Right atrium auricular region (tissue), 2 donors: ENCODE measurements at places on chromosomes 2 and 18. TPM values are rescaled to one million over a fixed set of nuclear protein-coding genes. Genes with fewer than 3 reads are reported as not detected.

DNA sequence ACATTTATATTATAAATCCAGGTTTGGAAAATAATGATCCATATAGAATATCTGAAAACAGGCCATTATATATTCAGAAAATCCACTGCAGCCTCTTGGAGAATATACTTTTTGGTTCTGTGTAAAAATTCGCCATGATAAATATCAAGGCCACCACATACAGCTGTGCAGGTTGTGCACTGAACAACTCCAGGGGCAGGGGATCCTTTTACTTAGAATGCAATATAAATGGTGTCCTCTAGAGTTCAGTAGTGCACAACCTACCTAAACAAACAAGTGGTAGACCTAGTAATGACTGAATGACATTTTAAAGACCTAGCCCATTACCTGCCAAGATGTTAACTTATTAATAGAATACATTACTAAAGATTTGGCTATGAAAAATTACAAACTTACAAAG, 22.4 kb downstream of the MOGAT1 start:
- no peak overlapping the region for H3K4me3 ChIP-seq
- no peaks in the 10 kb centered on the region for H3K27me3 ChIP-seq
- no peaks in the 10 kb centered on the region for H3K4me1 ChIP-seq
- H3K27ac ChIP-seq: no peak overlapping the region
- H3K36me3 ChIP-seq: no peaks in the 10 kb centered on the region
- no peak for DNase-seq

DNA sequence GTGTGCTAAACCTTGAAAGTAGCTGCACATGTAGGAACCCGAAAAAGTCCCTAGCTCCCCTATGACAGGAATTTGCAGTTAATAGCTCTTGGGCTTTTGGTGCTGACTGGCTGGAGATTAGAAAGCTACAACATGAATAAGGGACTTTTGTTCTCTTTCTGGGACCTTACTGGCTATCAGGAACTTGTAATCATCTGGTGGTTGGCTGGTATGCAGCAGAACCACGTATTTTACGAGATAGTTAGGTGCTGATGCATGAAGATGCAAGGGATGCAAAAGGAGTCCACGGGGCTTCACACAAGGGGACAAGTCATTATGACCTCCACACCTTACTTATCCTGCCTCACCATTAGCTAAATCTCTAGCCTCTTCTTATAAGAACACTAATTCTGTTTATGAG, 190.2 kb upstream of the NRXN1 start:
- no peak for DNase-seq
- no peak overlapping the region for H3K4me3 ChIP-seq
- no peaks in the 10 kb centered on the region for H3K4me1 ChIP-seq
- H3K27me3 ChIP-seq: no peaks in the 10 kb centered on the region

GRCh38 chr2:25372405-25373268, 30.9 kb upstream of the DNMT3A start:
- H3K4me1 ChIP-seq: no peaks in the 10 kb centered on the region
- no peak for DNase-seq
- no peak overlapping the region for H3K27ac ChIP-seq

DNA sequence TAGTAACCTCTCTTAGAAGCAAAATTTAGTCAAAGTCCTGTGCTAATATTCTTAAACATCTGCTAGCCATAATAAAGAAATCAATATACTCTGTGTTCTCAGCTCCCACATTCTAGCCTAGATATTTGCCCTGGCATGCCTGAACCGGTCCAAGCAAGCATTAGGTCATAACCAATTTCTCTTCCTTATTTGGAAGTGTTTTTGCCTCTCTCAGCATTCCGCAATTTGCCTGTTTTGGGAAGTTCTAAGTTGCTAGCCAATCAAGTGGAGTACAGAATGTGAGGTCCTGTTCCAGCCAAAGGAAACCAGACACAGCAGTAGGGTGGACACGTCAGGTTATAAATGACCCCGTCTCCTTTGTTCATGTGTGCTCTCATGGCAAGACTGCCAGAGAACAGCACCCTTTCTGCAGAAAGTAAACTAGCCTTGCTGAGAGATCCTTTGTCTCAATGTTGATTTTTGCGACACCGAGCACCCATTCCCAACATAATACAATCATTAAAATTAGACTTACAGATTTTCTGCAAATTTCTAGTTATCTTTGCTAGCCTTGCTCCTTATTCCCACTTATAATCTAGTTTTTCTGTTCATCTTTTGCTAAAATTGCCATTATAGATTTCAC, 13.0 kb upstream of the SULT1C4 start:
- H3K4me3 ChIP-seq: no peak overlapping the region
- DNase-seq: no peak
- no peaks in the 10 kb centered on the region for H3K27me3 ChIP-seq
- H3K4me1 ChIP-seq: no peaks in the 10 kb centered on the region

The FRZB gene
- total RNA-seq: 2.4 TPM

The TMEM169 gene
- total RNA-seq: 0.94 TPM

The CD8B gene
- total RNA-seq: 0.33 TPM

The ASXL2 gene
- 16.8 TPM for total RNA-seq

The DIPK1C gene
- 2.6 TPM for total RNA-seq
